ENCODE measurements at places on chromosomes 3 and 15.

DNA sequence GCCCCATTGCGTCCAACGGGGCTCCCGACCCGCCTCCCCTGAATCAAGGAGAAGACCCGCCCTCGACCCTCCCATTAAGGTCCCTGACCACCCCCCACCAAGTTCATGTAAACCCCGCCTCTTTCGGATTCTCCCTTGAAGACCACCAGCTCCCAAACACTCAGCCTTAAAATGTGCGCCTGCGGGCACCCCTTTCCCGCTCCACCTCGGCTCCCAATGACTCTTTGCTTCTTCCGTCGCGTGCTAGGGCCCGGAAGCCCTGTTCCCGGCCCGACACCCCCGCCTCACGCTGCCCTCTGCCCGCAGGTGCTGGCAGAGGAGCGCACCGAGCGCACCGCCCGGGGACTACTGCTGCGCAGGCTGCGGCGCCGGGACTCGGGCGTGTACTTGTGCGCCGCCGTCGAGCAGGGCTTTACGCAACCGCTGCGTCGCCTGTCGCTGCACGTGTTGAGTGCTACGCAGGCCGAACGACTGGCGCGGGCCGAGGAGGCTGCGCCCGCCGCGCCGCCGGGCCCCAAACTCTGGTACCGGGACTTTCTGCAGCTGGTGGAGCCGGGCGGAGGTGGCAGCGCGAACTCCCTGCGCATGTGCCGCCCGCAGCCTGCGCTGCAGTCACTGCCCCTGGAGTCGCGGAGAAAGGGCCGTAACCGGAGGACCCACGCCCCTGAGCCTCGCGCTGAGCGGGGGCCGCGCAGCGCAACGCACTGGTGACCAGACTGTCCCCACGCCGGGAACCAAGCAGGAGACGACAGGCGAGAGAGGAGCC is 2.7 kb upstream of the LSMEM2 start:
- DNase-seq = no peak

DNA sequence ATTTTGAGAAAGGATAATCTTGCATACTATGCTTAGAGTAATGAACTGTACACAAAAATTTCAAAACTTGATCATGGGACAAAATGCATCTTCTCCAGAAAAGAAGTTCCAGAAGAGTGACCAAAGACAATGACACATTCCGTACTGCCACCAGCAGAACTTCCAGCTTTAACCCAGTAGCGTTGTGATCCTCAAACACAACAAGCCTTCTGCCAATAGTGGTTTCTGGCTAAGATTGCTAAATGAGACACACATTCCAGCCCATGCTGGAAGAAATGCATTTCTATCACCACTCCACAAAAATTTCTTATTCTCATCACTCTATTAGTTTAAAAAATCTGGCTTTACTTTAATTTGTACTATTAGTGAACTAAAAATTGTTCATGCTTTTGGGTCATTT is 334.9 kb downstream of the TBC1D5 start:
- DNase-seq = no peak

DNA sequence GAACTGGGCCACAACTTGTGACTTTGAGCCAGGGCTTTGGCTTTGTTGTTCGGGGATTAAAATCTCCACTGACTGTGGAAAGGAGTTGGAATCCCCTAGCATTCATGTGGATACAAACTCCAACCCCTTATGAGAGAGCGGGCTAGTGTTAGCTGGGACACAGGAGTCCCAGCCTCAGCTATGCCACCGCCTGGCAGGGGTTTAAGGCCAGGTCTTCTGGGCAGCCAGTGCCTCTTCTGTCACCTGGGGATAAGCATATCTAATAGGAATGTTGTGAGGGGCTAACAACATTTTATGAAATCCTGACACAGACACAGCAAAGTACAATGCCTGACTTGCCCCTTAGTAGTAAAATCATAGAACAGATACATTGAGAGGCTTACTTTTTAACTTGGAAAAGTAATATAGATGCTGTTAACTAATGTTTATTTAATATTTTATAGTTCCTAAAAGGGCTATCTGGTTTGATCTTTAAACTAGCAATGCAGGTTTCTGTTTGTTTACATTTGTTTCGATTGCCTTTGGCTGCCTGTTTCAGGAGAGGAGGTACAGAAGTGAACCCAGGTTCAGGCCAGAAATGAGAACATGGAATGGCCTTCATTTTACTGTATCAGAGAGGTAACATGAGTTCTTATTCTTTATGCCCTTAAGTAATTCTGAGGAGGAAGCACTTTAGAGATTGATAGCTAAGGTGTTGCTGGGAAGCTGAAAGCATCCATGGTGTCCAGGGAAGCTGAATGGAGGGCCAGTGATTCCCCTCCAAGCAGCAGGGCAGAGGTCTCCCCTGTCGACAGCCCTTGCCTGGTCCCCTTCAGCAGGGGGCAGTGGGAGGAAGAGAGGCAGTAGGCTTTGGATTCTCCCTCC is 8.7 kb downstream of the GPR160 start:
- DNase-seq = no peak

- no peak for DNase-seq
These were observed 24.7 kb upstream of the OR5K4 start for GRCh38 chr3:98328933-98329332.

- no peak for DNase-seq
These were observed 465 bp upstream of the GK5 start for GRCh38 chr3:142225885-142226215.

- no peak for DNase-seq
These were observed 42.5 kb upstream of the CMTM7 start for GRCh38 chr3:32349184-32349583.

DNA sequence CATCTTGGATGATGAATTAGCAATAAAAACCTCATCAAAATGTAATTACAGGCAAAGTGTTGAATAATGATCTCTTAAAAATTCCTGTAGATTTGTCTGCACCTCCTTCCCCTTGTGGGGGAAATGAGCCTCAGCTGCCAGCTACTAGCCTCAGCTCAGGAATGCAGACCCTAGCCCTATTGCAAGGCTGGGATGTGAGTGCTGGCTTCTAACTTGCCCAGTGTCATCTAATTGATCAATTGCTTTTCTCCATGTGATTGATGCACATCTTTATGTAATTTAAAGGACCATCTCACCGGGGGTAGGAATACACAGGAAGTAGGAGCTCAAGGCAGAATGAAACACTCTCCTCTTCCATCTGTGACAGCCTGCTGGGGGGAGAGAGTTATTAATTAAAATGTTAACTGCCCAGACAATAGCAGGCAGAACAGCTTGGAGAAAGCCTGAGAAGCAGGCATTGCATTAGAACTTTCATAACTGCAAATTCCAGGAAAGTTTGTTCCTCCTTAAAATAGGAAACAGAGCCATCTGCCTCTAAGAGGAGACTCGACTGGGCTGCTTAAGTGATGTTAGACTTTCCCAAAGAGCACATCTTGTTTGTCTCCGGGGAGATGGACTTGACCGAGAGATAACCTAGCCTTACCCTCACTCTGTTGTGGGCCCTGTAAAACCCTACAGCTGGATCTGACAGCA is 69.6 kb downstream of the LRTM1 start:
- DNase-seq = no peak

- DNase-seq = no peak
These were observed 357.4 kb downstream of the SHQ1 start for GRCh38 chr3:72490688-72491435.

- no peak for DNase-seq
These were observed 81.9 kb upstream of the TGFBR2 start for GRCh38 chr3:30524357-30525040.

GRCh38 chr3:192916371-192917027 is 1.2 kb downstream of the MB21D2 start:
- no peak for DNase-seq

GRCh38 chr3:4838621-4839022 is 140.6 kb upstream of the BHLHE40 start:
- no peak for DNase-seq

GRCh38 chr3:59064276-59064675 is 14.5 kb upstream of the CFAP20DC start:
- no peak for DNase-seq

GRCh38 chr3:66182246-66182645 is 38.6 kb upstream of the SLC25A26 start:
- DNase-seq = no peak

GRCh38 chr3:148319161-148319915 is 378.4 kb upstream of the AGTR1 start:
- DNase-seq = no peak

DNA sequence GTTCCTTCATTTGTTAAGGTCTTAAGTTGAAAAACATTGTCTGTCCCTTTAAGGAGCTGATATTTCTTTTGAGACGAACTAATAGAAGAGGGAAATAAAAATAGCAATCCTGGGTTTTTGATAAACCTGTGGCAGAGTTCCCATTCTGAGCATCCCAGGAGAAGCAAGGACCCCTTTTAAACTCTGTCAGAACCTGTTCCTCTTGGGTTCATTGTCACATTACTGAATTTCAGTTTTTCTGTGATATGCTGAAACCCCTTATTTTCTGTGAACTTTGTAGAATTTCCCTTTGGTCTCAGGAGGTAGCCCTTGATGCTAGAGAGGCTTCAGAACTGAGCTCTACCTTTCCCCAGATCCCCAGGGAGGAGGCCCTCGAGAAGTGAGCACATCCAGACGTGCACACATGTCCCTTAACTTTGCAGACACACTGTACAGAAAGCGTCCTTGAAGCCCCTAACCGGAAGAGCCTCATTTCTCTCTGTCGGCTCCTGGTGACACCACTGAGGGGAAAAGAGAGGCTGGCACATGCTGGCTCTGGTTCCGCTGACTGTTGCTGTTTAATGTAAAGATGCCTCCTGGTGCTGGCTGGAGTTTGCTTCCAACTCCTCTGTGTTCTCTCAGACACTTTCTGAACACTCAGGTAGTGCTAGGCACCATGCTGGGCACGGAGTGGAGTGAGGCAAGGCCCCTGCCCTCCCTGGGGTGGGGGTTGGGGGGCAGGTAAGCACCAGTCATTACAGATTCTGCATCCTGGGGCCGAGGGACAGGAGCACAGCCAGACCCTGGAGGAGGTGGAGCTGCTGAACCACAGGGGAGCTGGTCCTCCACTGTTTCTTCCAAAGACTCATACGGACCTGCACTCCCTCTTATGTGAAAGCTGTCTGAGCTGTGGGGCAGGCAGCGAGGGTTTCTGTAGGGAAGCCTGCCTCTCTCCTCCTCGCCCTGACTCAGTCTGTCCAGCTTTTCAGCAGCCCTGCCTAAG is 77.5 kb downstream of the CHDH start:
- DNase-seq = no peak

DNA sequence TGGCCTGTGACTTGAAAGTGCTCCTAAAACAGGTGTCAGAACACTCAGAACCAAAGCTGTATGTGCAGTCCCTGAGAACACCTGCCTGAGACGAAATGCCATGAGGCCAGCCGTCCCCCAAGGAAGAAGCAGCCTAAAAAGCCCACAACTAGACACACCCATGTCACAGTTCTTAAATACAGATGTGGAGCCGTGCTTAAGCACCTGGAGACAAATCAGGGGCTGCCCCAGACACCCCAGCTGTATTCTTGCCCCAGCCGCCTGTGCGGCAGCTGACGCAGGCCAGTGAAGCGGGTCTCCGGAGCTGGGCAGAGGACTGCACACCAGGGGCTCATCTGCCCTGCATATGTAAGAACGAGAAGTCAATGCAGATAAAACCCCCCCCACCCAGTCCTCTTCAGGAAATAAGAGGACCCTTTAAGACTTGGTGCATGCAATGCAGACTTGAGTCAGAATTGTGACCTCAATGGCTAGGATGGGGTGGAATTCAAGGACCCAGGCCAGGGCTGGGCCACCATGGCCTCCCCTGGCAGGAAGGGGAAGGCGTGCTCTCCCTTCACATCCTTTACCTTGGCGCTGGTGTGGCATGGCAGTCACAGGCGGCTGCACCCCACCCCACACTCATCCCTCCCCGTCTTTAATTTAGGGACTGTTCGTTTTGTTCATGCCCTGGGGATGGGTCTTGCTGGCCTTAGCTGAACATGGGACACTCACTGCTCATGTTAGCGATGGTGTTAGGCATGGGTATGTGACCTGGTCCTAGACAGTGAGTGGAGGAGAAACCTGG is 27.7 kb upstream of the PLXNA1 start:
- DNase-seq = no peak

DNA sequence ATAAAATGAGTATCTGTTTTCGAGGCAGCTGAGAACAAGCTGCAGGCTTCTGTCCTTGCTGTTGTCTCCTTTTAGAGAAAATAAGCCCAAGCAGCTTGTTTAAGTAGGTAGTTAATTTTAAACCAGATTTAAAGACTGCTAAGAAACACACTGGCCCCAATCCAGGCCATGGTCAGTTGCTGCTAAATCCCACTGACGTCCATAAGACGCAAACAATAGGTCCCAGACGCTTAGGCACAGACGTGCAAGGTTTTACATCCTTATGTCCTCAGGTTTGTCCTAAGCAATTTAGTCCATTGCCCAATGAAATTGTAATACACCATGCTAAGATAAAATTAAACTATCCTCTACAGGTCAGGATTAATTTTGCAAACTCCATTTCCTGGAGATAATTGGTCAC is 120.0 kb upstream of the SNTN start:
- DNase-seq = no peak

- no peak for DNase-seq
These were observed 45.7 kb downstream of the POC1A start for GRCh38 chr3:52108302-52109232.

DNA sequence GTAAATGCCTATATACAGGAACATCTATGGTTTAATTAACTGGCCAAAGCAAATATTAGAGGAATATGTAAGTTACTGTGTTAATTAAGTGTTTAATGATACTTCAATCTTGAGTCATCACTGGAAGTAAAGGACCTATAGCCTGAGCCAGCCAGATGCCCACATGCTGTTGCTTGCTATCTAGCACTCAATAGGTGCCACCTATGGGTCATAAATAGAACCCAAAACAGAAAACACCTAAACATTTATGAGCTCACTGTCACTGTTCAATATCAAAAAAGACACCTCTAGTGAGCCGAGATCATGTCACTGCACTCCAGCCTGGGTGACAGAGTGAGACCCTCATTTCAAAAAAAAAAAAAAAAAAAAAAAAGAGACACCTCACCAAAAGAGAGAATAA is 48.4 kb upstream of the IP6K2 start:
- no peak for DNase-seq

DNA sequence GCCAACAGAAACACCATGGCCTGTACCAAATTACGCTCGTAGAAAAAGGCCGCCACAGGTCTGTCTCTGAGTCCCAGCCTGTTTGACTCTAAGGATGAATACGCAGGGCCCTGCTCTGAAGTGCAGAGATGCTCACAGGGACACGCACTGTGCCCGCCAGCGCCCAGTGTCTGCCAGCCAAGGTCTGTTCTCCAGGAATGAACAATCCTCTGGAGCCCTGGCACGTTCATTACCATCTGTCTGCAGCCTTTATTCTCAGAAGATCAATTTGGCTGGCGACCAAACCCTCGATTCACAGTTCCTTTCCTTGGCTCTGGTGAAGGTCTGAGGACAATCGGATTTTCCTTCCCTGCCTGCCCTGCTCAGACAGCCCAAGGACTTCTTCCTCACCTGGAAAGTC is 66.3 kb downstream of the NIPA2 start:
- DNase-seq = no peak

DNA sequence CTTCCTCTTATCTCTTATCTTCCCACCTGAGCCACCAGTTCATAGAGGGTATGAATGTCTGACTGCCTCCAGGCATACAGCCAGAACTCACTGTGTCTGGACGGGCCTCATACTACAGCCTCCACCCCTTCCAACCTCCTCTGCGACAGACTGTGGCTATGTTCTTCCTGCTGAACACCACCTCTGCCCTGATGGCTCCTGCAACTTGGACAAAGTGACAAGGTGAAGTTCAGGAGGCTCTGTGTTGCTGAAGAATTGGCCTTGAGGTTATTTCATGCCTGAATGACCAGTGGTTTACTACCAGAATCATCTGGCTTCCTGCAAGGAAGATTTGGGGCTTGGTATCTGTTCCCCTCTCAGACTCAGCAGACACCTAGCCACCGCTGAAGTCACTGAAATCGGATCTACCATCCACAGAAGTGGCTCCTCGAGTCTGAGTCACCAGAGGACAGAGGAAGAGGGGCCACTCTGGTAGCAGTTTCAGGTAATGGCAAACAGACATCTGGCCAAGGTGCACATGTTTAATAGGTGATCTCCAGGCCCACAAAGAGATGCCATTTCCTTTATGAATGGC is 14.2 kb upstream of the ULK3 start:
- DNase-seq = no peak

All from stimulated activated CD4-positive, alpha-beta T cell treated with anti-CD3 and anti-CD28 coated beads, TNF-alpha, amount 100 ng/mL, for 4 hours (primary cell).